Esophagus squamous epithelium (tissue), 5 donors: ENCODE measurements at places on chromosomes 2 and 18. TPM values are rescaled to one million over a fixed set of nuclear protein-coding genes. Genes with fewer than 3 reads are reported as not detected.

CCDC148 gene
- not detected for total RNA-seq

RESP18 gene
- total RNA-seq: not detected

LOXL3 gene
- total RNA-seq: 0.48 TPM

LYPD1 gene
- total RNA-seq: 6.1 TPM
